ENCODE measurements at places on chromosomes 3 and 15.

- no peak for DNase-seq
Observed at GRCh38 chr15:99474909-99475753, 90.7 kb upstream of the MEF2A start.

- DNase-seq, result no peak
Observed at GRCh38 chr3:124860599-124860998, 26.6 kb downstream of the ITGB5 start.

- no peak for DNase-seq
Observed at GRCh38 chr3:102193255-102193654, 241.6 kb upstream of the ZPLD1 start.

DNA sequence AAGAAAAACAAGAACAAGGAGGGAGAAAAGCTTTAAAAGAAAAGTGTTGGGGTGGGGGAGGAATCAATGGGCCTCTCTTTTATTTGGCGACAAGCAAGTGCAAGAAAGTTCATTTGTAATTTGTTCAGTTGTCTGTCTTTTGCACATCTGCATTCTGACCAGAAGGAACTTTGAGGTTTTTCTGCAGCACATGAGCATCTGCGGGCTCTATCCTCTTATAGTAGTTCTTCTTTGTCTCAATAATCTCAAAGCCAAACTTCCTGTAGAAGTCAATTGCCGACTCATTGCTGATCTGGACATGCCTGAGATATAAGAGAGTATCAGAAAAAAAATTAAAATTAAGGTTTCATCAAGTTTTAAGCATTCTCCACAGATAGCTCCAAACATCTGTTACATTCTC is 24.4 kb downstream of the NAA50 start:
- DNase-seq, result no peak

- DNase-seq, result no peak
Observed at GRCh38 chr3:156600834-156601233, 45.9 kb upstream of the SSR3 start.

DNA sequence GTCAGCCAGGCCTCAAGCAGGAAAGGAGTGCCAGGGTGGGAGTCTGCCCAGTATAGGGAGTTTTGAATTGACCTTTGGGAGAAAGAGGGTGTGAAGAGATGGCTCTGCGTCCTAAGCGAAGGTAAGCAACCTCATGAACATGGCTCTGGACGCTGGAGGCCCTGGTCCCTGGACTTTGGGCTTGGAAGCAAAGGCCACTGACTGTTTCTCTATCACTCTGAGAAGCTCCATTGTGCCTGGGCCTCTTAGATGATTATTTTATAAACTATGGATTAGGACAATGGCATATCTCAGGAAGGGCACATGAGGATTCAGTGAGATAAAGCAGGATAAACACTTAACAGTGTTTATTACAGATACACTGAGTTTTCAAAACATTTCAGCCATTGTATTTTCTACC is 59.0 kb downstream of the SUCLG2 start:
- no peak for DNase-seq

DNA sequence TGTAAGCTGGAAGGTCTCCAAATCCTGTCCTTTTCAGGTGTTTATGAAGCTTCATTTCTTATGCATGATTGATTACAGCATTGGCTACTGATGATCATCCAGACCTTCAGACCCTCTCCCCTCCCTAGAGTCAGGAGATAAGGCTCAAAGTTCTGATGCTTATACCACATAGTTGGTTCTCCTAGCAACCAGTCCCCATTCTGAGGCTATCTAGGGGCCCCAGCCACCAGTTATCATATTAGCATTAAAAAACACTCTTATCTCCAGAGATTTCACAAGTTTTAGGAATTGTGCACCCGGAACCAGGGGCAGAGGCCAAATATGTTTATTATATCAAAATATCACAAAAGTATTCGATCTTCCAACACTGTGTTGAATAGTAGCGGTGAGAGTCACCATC is 953.1 kb downstream of the FHIT start:
- no peak for DNase-seq

- DNase-seq, result no peak
Observed at GRCh38 chr3:184344579-184345316, 7.3 kb downstream of the FAM131A start.

DNA sequence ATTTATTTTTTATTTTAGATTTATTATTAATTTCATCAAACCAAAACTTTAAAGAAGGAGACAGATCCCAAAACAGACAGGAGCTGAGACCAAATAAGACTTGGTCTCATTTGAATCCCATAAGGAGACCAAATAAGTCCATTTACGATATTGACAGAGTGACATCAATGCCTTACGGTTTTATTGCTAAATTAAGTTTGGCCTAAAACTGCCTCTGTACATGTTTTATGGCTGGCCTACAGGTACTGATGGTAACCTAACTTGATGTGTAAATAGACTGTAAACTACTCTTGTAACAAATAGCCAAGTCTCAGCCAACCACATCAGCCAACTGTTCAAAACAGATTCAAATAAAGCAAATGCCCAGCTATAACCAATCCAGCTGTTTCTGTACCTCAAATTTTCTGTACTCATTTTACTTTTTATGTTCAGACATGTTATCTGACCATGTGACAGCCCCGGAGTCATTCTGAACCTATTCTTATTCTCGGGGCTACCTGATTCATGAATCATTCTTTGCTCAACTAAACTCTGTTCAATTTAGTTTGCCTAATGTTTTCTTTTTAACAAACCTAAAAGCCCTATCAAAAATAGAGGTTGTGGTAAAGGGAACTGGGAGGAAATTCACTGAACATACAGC is 89.4 kb upstream of the CDAN1 start:
- DNase-seq, result no peak

GRCh38 chr15:52178765-52179164 is 12.4 kb downstream of the GNB5 start:
- no peak for DNase-seq

DNA sequence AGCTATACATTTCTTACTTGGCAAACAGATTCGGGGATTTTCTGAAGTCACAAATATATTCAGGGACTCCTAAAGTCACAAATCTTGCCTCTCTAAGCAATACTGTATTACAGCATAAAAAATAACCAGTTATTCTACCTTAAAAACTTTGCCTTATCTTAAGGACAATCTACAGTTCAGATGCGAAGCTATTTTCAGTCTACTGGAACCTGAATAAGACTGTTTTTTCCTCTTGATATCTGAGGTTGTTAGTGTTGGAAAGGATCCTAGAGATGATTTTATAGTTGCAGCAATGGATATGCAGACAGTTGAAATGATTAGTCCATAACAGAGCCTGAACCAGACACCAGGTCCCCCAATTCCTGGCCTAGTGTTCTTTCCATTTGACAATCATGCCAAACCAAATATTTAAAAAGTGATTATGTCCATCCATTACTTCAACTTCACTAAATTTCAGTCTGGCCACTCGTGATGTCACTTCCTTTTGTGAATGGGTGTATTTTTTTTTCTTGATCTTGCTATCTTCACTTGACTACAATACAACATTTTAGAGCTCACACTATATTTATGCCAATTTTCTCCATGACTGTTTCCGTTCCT is 1.8 kb downstream of the HDGFL3 start:
- no peak for DNase-seq

Data from stimulated activated CD4-positive, alpha-beta T cell treated with anti-CD3 and anti-CD28 coated beads, Interleukin-12 subunit alpha, Interleukin-12 subunit beta, amount 100 ng/mL, for 24 hours (primary cell).